ENCODE measurements at places on chromosomes 4 and X. TPM values are rescaled to one million over a fixed set of nuclear protein-coding genes. Genes with fewer than 3 reads are reported as not detected.

The OCIAD2 gene
- total RNA-seq, result 12.8 TPM

The CNKSR2 gene
- 0.66 TPM for total RNA-seq

The FAM149A gene
- 6.3 TPM for total RNA-seq

The INTS6L gene
- 3.6 TPM for total RNA-seq

The RNF150 gene
- 0.99 TPM for total RNA-seq

The GPRASP2 gene
- total RNA-seq, result 27.3 TPM

The NCAPG gene
- 44.4 TPM for total RNA-seq

The METAP1 gene
- total RNA-seq, result 49.3 TPM

The PRRG1 gene
- 14.1 TPM for total RNA-seq

The AMTN gene
- total RNA-seq, result not detected

The PPP1R2C gene
- not detected for total RNA-seq

The CLTRN gene
- total RNA-seq, result 0.29 TPM

The CXCL3 gene
- 10.6 TPM for total RNA-seq

The ADH1B gene
- 281 TPM for total RNA-seq

The RTL5 gene
- total RNA-seq, result 2.8 TPM

The NIPAL1 gene
- total RNA-seq, result not detected

The TMEM150C gene
- total RNA-seq, result 0.15 TPM

The ALG13 gene
- total RNA-seq, result 39.7 TPM

The TCEAL7 gene
- total RNA-seq, result 43.7 TPM

The NHSL2 gene
- total RNA-seq, result 19.8 TPM

The NRK gene
- total RNA-seq, result 0.17 TPM

The FABP2 gene
- total RNA-seq, result not detected

The ASB5 gene
- 1.2 TPM for total RNA-seq

The DBET gene
- not detected for total RNA-seq

The BEX1 gene
- 0.15 TPM for total RNA-seq

The IGFBP7 gene
- 55.9 TPM for total RNA-seq

The VEGFD gene
- 2.0 TPM for total RNA-seq

The PCDH7 gene
- 8.9 TPM for total RNA-seq

The ODAPH gene
- not detected for total RNA-seq

The EDA gene
- 0.73 TPM for total RNA-seq

The TMEM185A gene
- total RNA-seq, result 17.7 TPM

The SYN1 gene
- 0.33 TPM for total RNA-seq

The SORBS2 gene
- not detected for total RNA-seq

The HTN1 gene
- not detected for total RNA-seq

The RAB9B gene
- 0.73 TPM for total RNA-seq

The PPARGC1A gene
- total RNA-seq, result 1.5 TPM

The DMD gene
- 3.9 TPM for total RNA-seq

The NBDY gene
- total RNA-seq, result 6.6 TPM

The RIPPLY1 gene
- total RNA-seq, result not detected

The SMIM31 gene
- not detected for total RNA-seq

The SAGE1 gene
- total RNA-seq, result not detected

The MAGEC3 gene
- not detected for total RNA-seq

The MAD2L1 gene
- total RNA-seq, result 26.3 TPM

The LNX1 gene
- 0.99 TPM for total RNA-seq

The TKTL1 gene
- not detected for total RNA-seq

The SPANXC gene
- not detected for total RNA-seq

The UGT2B10 gene
- not detected for total RNA-seq

The FGG gene
- total RNA-seq, result not detected

The RAB41 gene
- total RNA-seq, result not detected

The STS gene
- total RNA-seq, result 7.6 TPM

The ESX1 gene
- not detected for total RNA-seq

The WWC2 gene
- total RNA-seq, result 22.7 TPM

The MAGEB17 gene
- not detected for total RNA-seq

The MAP7D3 gene
- 13.9 TPM for total RNA-seq

The GPC3 gene
- 1.6 TPM for total RNA-seq

The LAS1L gene
- total RNA-seq, result 14.9 TPM

The LRCH2 gene
- 6.9 TPM for total RNA-seq

All from smooth muscle cell of trachea (primary cell).